ENCODE measurements at places on chromosomes 6 and 20. TPM values are rescaled to one million over a fixed set of nuclear protein-coding genes. Genes with fewer than 3 reads are reported as not detected.

C6orf141 gene
- 11.6 TPM for total RNA-seq

DDO gene
- total RNA-seq: 0.07 TPM

ZFP57 gene
- total RNA-seq: 1.4 TPM

GRCh38 chr6:56220078-56220477 lies 27.3 kb downstream of the COL21A1 start:
- no peak for DNase-seq

GRCh38 chr6:158808941-158809678 lies 10.1 kb downstream of the EZR start:
- DNase-seq: no peak

DNA sequence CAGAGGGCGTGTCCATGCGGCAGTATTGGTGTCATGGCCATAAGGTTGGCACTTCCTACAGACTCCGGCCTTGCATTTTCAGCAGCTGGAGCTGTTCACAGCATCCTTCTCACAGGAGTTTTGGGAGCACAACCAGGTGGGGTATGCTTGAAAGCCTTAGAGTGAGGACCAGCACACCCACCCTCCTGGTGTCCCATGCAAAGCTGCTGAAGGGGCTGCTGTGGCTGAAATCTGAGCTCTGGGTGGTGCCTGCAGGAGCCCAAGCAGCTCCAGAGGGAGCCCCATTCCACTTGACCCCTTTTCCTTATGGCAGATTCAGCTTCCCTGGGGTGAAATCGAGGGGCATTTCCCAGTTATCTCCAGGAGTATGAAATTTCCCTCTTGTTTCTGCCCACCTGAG lies 74.0 kb upstream of the BHLHE23 start:
- no peak for DNase-seq
